Neuronal stem cell (in vitro differentiated cells): ENCODE measurements at places on chromosomes 11 and 22.
A peak's percentile ranks its signal among the peaks of the same experiment; 100 is the strongest.

DNA sequence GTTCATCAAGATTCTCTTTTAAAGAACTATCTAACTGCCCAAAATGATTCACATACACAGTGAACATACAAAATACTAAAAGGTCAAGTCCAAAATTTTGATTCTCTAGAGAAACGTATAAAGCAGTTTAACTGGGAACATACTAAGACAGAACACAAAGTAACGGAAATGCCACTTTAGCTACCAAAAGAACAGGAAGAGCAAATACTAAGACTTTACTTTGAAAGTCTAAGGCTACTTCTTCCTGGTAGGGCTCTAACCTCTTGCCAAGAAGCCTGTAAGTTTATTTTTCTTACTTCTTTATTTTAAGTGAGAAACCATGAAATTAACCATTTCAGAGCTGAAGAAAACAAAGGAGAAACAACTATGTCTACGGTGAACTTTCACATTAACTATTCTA, 6.2 kb downstream of the PICALM start:
- no peak for DNase-seq

DNA sequence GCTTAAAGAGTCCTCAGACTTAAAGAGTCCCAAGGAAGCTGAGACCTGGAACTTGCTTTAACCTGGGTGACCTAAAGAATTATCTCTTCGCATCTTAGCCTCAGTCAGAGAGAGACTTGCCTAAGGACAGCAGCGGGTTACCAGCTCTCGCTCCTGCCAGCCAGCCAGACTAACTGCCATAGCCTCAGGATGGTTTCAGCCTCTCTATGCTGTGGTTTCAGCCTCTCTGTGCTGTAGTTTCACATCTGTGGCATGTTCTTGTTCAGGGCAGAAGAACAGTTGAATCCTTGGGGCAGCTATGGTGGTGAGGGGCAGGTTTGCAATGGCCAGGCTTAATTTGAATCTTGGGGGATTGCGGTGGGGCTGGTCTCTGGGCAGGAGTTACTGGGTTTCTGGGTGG, 2.3 kb downstream of the FRMD8 start:
- no peak for DNase-seq

- DNase-seq, result no peak
These were observed 20.3 kb downstream of the IFITM10 start for GRCh38 chr11:1730059-1730629.

- DNase-seq, result no peak
These were observed 19.9 kb downstream of the TRIM44 start for GRCh38 chr11:35682230-35683173.

DNA sequence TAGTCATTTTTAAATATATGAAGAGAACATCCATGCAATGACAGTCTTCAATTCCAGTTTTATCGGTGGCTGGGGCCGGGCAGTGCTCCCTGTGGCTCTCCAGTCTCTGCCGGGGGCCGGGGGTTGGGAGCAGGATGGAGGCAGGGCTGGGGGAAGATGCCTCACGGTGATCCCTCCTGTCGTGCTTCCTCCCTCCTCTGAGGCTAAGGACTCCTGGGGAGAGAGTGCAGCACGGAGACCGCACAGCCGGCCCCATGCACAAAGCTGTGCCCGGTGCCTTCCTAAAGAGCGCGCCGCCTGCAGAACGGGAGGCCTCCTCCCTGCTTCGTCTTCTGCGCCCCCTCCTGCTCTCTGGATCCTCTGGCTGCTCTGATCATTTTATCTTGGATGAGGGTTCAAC, 20.5 kb downstream of the GAL start:
- DNase-seq, result no peak

DNA sequence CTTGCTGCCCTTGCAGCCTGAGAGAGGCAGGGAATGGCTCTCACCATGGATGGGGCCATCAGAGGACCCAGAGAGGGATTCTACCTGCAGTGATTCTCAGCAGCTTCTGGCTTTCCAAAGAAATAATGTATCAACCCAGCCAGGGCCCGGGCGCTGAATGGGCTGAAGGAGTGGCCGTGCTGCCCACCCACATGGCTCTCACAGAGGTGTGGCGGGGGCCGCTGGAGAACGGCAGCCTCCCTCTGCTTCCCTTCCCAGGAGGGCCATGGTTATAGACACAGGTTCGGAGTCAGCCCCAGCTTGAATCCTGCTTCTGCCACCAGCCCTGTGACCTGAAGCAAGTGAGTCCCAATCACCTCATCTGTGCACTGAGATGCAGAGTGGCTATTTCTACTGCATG, 82.7 kb downstream of the THAP12 start:
- DNase-seq, result no peak

GRCh38 chr11:9072626-9073176, 18.7 kb downstream of the SCUBE2 start:
- no peak for DNase-seq

- DNase-seq, result no peak
These were observed 148.6 kb downstream of the LDLRAD3 start for GRCh38 chr11:36092314-36093030.

GRCh38 chr11:7675631-7676030, 2.3 kb upstream of the CYB5R2 start:
- no peak for DNase-seq

- DNase-seq, result no peak
These were observed 10.6 kb upstream of the MPPED1 start for GRCh38 chr22:43401233-43401632.

DNA sequence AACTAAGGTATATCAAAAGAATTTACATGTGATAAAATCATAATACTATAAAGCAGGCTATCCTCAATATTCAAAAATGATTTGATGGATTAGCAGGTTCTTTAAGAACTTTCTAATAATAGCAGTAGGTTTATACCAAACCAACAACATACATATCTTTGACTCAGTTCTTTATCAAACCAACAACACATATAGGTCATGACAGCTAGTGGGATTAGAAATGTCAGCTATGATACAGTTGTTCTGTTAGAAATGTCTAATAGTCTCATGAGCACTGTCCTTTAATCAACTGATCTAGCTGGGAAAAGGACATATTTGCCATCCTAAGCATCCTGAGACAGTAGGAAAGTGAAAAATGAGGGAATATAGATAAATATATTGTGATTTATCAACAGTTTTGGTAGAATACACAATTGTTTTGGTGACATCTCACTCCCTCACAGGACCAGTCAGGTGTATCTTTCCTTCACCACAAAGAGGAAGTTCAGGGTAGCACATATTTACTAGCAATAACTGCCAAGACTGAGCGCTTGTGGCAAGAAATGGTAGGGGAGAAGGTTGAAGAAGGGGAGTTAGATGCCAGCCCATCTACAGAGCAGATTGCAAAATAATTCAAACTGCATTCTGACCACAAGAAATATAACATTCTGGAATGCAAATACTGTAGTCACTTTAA, 90.8 kb upstream of the APOA1 start:
- no peak for DNase-seq

DNA sequence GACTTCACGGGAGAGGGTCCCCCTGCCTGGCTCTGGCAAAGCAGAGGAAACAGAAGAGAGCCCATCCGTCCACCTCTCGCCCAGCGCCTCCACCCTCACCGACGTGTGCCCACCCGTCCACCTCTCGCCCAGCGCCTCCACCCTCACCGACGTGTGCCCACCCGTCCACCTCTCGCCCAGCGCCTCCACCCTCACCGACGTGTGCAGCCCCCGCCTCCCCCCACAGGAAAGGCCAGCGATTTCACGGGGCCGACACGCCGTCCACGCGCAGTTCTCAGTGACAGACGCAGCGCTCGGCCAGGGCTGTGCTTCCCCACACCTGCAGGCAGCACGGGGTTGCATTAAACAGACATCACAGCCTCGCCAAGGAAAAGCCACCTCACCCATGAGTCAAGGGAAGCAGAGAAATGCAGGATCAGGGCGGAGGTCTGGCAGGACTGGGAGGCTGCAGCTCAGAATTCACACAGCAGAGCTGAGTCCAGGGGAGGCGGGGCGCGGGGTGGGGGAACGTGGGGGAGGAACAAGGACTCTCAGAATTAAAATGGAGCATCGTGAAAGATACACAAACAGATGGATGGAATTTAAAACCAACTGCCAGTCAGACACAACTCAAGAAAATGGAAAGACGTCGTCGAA, 377.7 kb downstream of the BRD1 start:
- DNase-seq, result no peak

DNA sequence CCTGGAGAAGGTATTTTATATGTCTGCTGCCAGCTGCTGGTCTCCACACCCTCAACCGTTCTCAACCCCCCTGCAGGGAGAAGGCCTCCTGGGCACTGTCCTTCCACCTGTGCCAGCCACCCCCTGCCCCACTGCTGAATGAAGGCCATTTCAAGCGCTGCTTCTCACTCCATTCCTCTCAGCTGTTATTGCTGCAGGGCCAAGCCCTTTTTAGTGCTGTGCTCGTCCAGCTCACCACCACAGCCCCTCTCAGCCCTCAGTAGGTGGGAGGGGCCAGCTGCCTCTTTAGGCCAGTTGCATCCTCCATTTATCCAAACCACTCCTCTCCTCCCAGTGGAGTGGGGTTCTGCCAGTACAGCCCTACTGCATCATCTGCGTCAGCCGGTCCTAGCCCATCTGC, 1.8 kb upstream of the WBP2NL start:
- DNase-seq, result no peak

DNA sequence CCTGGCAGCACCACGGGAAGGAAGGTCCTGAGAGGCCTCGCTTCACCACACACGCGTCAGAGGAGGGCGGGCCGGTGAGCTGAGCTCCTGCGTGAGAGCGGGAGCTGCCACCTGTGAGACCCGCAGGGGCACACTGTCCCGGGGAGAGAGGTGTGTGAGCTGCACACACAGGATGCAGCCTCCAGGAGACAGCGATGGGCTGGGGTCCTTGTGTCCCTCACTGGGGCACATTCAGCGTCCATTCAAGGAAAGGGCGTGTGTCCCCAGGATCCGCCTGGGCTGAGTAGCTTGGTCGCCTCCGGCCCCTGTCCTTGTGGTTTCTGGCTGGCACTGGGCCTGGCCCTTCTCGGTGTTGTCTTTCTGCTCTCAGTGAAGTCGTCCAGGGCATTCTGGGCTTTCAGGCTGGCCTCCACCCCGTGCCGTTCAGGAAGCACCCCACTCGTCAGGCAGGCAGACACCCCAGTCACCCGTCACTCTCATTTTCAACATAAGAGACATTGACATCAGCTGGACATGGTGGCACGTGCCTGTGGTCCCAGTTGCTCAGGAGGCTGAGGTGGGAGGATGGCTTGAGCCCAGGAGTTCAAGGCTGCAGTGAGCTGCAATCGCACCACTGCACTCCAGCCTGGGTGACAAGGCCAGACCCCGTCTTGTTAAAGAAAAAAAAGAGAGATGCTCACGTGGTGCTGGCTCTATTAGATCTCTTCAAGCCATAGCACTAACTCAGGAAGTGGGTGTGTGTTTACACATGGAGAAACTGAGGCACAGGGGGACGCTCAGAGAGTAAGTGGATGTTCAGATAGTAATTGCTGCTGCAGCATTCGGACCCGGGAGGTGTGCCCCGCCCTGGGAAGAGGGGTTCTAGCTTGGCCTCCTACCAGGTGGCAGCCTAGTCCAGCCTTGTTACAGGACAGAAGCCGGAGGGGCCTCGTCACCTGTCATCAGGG, 1081.6 kb downstream of the BRD1 start:
- no peak for DNase-seq

DNA sequence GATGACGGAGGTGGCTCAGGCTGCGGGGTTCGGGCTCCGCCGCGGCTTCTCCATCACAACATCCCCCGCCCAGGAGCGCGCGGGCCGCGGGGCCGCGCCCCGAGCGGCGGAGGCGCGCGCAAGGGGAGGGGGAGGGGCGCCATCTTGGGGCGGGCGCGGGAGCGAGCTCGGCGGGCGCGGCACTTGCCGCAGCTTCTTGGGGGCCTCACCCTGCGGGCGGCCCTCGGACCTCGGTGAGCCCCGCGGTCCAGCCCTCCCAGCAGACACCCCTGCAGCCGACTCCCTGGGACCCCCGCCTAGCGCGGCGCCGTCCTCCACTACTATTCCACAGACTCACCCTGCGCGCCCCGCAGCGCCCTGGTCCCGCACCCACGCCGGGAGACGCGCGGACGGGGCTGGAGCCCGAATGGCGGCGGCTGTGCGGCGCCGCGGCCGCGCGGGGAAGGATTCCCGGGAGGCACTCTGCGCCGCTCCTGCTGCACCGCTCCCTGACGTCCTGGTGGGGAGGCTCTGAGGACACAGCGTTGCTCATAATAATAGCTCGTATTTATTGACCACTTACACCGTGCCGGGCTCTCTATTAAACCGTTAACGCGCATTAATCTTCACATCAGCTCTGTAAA, at the start of gene APBB1:
Gene APBB1 (minus strand): TSS at position 86 of the 623 bp plus-strand sequence. CDS start 7,747 bp downstream, outside the sequence.
- peak; percentile 75 for DNase-seq

DNA sequence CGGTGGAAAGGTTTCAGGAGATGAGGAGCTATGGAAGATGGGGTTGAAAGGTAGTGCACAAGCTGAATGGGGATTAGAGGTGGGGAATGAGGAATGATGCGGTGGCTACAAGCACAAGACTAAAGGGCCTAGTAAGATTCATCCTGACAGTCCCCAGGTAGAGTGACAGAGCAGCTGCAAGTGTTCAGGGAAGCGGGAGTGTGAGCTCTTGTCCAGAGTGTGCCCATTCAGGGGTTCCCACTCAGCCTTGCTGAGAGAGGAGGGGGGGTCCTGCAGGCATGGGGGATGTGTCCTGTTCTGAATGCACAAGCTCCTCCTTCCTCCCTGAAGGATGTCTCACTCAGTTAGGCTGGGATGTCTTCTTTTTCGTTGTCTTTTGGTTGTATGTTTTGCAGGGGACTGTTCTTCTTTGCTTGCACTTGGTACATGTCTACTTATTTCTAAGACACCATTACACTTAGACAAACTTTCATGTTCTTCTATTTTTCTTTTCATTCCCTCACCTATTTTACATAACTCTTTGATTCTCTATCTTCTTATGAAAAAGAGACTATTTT, 25.8 kb upstream of the CLPB start:
- no peak for DNase-seq

DNA sequence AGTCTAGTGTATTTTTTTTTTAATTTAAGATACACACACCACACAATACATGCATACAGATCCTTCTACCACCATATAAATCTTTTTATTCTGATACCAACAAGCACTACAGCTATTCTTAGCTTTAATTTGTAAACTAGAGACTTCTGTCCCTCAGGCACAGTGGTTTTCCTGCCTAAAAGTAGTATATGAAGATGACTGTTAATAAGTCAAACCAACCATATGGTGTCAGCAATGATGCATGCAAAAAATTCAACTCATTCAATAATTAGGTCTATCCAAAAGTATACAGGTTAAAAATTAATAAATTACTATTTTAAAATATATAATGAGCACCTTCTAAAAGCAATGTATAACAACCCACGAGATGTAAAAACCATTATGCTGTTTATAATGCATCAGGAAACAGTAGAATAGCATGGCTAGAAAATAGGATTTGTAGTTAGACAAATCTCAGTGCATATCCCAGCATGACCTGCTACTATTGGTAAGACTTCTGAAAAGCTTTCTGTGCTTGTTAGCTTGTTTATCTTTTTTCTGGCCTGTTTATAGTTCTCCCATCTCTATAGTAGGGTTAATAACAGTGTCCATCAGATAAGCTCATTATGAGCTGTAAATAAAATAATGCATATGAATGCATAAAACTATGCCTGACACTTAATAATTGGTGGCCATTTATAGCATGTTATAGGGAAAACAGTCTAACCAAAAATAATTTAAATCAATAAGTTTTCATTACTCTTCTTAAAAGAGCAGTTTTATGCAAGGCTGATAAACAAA, 10.2 kb downstream of the RAB38 start:
- DNase-seq, result no peak
